SJSA1 (cell line): ENCODE measurements at places on chromosomes 2 and 18.

DNA sequence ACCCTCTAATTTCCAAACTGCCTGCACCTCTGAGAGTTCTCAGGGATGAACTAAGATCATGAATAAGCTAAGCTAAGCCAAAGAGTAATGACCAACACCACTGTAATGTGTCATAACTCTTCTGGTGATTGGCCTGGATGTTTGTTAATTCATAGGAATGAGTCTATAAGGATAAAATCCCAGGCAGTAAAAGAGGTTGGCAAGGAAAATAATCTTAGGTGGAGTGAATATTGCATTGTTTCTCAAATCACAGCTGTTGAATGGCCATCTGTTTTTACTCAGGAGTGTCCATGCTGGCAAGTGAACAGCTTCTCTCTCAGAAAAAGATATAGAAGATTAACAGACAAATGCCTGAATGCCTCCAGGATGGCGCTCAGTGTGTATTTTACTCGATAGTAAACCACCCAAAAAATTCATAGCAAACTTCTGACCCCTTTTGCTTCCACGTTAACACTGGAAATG, 60.8 kb upstream of the GLS start:
- DNase-seq, result no peak

DNA sequence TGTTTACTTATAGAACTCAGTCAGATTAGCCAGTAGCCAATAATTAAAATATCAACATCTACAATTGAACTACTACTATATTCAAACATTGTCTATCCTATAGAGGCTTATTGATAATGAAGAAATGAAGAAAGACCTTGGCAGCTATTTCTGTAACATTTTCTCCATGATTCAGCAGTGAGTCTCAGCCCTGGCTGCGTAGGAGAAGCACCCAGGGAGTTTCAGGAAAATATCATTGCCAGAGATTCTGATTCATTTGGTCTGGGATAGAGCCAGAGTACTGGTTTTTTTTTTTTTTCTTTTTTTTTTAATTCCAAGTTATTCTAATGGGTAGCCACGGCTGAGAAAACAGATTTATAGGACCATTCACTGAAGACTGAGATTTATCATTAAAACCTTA, 404.8 kb downstream of the TXNL1 start:
- no peak for DNase-seq

DNA sequence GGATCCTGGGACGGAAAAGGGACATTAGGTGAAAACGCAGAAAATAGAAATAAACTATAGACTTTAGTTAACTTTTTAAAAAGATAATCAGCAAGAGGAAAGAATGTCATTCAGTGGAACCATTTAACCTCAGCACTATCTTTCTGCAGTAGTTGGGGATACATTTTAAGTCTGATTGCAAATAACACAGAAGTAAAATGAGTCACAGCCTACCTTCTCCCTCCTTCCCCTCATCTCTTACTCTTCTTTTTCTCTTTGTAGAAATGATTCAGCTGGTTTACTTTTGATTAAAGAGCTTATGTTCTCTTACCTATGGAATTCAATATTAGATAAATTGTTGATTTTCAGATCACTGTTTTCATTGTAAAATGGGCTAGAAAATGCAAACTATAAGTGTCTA, 171.2 kb downstream of the FAM210A start:
- DNase-seq, result no peak

GRCh38 chr2:38038682-38039081, 37.3 kb downstream of the CYP1B1 start:
- DNase-seq, result no peak

DNA sequence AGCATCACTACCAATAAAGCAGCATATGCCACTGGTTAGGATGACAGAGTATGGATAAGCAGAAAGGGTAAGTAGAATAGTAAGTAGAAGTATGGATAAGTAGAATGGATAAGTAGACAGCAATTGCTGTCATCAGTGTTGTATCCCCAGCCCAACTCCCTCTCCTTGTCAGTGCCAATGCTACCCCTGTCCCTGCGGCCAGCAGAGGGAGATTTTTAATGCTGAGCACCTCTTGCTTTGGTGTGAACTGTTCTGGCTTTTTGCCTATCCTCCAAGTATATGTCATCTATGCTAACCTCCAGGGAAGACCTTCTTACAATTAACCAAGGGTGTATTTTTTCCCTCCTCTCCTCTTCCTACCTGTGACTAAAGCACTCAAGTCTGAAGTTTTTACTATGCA, 136.7 kb upstream of the SPHKAP start:
- DNase-seq, result no peak

GRCh38 chr18:61833978-61834377, 58.8 kb downstream of the RNF152 start:
- DNase-seq, result no peak

DNA sequence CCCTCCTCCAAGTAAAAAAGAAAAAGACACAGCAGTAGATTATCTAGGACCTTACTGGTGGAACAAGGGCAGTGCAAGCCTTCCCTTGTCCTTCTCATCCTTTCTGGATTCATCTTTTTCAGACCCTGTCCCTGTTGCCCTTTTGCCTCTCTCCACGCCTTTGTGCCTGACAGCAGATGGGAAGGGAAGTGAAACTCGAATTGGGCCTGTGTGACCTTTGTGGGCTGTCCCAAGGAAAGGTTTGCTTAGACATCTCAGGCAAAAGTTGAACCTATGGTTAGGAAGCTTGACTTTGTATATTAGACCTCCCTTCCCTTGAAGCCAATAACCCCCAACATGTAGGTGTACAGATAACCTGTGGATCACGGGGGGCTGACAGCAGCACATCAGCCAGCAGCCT, 185.3 kb downstream of the PRKCE start:
- no peak for DNase-seq

DNA sequence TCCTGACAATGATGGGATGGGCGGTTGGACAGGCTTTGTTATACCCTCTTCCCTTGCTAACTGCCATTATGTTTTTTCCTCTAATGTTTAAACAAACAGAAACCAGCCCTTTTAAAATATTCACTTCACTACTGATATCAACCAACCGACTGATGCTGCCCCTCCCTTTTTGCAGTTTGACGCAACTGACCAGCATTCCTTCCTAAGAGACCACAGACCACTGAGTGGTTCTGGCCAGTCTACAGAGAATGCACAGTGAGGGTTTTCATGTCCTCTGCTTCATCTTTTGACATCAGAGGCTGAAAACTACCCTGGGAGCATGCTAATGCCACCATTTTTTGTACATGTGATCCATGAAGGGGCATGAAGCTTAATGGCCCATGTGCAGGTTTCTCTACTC, 85.3 kb downstream of the CYP26B1 start:
- no peak for DNase-seq

DNA sequence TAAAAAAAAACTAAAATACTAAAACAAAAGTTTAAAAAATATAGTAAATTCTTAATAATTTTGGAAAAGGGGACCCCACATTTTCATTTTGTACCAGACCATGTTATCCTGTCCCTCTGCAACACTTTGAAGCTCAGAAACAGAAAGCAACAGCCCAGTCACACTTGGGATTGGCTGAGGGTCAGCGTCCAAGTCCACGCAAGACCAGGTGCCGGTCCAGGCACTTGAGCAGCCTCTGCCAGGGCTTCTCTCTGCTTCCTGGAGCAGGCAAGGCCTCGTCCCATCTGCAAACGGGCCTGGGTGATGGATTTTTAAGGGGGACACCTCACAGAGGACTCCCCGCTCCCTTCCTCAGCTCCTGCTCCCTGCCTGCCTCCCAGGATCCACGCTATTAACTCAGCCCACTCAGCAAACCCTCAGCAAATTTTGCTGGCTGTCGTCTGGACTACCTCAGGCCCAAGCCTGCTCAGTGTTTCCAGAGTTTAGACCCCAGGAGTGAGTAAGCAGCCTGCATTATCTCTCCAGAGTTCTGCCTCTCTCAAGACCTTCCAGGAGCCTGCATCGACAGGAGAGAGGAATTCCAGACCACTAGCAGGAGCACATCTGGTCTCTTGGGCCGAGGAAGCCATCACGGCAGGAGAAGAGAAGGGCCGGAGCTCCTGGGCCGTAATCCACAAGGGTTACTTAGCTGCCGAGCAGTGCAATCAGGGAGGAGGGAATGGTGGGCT, 88.7 kb upstream of the STPG4 start:
- no peak for DNase-seq

DNA sequence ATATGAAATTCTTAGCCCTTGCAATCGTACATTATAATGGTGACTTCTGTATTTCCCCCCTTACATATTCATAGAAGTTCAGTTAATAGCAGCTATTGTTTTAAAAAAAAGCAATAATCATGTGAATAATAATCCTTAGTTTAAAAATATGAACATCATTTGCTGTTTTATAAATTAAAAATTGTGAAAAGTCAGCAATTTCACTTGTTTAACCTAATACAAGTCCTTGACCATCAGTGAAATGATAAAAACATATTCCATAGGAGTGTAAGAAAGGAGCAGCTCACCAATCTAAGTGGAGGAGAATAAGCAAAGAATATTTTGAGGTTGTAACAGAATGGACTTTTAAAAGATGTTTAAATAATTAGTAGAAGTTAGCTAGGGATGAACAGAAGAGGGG, 650.2 kb downstream of the SUCLG1 start:
- DNase-seq, result no peak

DNA sequence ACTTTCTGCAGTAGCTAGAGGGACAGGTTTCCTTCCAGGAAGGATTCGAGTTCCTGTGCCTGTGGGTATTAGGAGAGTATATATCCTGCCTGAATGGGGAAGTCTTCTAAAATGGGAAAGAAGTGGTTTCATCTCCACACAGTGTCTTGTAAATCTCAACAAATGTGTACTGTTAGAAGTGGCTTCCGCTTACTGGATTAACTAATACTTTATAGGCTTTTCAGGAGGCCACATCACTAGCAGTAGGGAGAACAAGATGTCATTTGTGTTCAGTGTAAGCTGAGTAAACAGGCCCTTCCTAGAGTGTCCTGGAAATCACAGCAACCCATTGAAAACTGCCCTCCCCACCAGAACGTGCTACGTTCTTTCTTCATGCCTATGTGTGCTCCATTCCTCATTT, 12.5 kb upstream of the POLR1B start:
- DNase-seq, result no peak

- no peak for DNase-seq
Measured at GRCh38 chr2:207215308-207215707, 49.6 kb upstream of the KLF7 start.

DNA sequence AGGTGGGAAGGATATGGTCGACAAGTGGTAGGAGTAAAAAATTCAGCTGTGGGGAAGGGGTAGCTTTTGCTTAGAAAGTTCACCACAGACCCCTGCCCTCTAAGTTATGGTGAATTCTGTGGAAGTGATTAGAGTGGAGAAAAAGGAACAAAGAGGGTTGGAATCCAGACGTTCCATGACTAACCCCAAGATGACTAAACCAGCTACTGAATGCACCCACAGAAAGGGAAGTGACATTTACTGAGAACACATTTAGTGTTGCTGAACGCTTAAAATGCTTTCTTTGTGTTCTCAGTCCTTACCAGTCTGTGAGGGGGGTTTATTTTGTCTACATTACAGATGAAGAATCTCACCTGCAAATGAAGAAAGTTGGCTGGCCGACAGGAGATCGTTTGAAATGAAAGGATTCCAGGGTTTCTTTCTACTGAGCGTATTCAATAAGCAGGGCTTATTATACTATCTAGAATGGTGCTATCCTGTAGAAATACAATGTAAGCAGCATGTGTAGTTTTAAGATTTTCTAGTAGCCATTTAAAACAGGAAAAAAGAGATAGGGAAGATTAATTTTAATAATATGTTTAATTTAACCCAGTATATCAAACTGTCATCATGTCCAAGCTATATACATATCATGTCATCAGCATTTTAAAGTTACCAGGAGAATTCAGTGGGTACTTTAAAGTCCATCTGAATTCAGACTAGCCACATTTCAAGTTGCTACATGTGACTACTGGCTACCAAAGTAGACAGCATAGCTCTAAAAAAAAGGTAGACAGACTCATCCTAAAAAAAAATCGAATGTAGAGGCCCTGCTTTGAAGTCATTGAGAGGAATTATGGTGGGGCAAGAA, 60.1 kb downstream of the LIMS1 start:
- DNase-seq, result peak; percentile 88

GRCh38 chr2:111072220-111072871, 48.4 kb upstream of the BCL2L11 start:
- peak; percentile 79 for DNase-seq

- no peak for DNase-seq
Measured at GRCh38 chr2:76316691-76317090, 606.0 kb upstream of the GCFC2 start.

DNA sequence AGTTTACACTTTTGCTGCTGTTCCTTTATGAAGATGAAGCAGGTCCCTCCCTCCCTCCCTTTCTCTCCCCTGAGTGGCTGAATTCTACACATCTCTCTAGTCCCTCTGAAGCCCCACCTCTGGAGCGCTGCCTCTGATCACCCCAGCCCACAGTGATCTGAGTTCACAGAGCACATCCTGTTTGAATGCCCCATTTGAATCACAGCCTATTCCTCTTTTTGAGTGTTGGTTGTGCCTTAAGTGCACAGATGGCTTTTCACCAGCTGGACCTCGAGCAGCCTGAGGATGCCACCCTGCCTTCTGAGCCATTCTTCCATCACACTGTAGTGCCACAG, 87.1 kb downstream of the ITGB1BP1 start:
- DNase-seq, result no peak

DNA sequence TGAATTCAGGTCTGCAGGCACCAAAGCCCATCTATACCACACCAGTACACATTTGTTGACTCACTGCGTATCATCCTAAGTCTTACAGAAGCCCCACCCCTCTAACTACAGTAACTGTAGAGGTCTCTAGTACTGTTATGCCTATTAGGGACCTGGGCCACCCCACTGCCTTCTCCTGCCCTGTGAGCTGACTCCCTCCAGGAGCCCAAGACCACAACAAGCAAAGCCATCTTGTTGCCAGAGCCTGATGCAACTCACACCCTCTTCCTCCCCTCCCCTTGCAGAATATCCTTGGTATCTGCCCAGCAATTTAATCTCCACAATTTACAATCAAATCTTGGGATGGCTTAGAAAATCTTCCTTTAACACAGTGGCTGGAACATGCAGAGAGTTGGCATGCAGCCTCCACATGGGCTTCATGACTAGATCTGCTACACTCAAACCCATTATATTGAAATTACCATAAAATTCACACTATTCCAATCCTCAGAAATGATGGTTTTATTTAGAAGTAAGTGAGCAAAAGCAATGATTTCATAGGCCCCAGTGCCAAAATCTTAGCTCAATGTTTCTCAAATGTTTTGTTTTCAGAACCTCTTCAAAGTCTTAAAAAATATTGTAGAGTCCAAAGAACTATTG, 17.7 kb upstream of the CYP1B1 start:
- DNase-seq, result no peak

GRCh38 chr18:42048158-42048557, 93.1 kb downstream of the PIK3C3 start:
- no peak for DNase-seq

DNA sequence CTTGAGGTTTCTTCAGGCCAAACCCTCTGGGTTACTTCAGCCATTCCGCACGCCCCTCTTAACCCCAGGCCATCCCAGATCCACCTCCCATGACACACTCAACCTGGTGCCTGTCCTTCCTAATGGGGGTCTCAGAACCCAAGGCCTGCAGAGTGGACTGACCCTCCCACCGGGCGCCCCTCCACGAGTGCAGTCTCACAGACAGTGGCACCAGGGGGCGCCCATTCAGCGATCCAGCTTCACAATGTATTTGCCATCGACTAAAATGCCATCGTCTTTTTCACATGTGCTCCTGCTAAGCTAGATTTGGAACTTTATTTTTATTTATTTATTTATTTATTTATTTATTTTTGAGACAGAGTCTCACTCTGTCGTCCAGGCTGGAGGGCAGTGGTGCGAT, 38.5 kb downstream of the INPP5D start:
- DNase-seq, result no peak

- no peak for DNase-seq
Measured at GRCh38 chr2:19454125-19454524, 95.7 kb upstream of the OSR1 start.

GRCh38 chr2:58494071-58494501, 253.0 kb upstream of the FANCL start:
- DNase-seq, result no peak

- no peak for DNase-seq
Measured at GRCh38 chr2:180002198-180002770, 4.8 kb downstream of the CWC22 start.
